ENCODE measurements at places on chromosomes 6 and 20.

DNA sequence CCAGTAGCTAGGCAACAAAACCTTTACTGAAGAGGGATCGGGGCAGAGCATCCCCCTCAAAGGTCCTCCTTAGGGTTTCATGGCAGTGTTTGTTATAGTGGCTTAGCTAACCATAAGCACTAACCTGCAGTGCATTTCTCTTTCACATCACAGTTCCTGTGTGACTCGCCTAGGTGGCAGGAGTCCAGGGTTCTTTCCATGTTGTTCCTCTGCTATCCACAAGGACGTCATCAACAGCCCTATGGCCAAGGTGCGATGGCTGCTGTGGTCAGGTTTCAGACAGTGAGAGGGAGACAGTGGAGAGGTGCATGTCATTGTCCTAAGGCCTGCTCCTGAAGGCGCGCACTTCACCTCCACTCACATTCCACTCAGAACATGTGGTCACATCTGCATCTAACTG lies 38.8 kb upstream of the FOXA2 start:
- DNase-seq = peak; percentile 8

GRCh38 chr6:106974336-106974998 lies at the start of gene CD24:
Gene CD24, minus strand, starts transcription at chr6:106974729. Its CDS starts 83 bp downstream, at chr6:106974646.
- DNase-seq = no peak

DNA sequence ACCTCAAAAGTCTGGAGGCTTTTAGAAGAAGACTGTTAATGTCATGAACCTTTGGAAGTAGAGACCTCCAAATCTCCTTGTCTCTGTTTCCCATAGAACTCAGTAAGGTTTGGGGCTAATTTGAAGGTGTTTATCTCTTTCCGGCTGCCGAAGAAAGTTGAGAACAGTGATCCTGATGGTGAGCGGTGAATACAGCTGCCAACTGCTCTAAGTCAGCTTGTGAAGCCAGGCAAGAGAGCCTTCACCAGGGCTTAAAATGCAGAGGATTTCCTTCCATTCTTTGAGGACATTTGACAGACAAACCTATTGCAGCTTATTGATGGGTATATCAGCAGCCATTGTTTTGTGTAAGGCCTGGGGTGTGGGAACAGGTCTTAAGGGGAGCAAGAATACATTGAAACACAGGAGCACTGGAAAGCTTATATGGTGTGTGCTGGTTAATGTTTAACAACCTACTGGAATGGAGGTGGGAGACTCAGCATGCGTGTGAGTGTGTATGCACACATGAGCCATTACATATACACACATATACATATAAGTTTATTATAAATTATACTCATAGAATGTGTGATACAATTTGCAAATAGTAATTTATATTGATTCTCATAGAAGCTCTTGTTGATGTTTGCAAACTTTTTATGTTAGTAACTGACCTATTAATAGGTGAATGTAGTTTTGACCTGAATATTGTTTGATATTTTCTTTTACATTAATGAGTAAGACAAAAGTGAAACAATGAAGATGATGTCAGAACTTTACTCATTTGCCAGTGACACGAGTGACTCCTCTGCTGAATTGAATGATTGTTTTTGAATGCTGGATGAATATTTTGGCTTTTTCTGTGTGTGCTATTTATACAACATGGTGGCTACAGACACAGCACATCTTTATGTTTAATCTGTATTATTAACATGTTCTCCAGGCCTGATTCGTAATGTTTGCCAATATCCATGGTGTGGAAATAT lies 18.1 kb downstream of the PLEKHG1 start:
- DNase-seq = no peak

DNA sequence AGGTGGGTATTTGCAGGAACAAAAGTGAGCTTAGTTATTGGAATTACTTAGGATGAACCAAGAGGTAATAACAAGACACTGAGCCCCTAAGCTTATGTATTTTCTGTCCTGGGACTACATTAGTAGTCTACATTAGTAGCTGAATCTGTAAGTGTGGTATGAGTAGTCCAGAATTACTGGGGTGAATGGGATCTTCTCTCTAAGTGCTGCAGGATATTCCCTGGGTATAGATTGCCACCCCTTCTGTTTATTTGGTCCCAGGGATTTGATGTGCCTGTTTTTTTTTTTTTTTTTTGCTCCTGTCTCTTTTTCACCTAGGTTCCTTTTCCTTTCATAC lies 5.9 kb downstream of the CD2AP start:
- no peak for DNase-seq

DNA sequence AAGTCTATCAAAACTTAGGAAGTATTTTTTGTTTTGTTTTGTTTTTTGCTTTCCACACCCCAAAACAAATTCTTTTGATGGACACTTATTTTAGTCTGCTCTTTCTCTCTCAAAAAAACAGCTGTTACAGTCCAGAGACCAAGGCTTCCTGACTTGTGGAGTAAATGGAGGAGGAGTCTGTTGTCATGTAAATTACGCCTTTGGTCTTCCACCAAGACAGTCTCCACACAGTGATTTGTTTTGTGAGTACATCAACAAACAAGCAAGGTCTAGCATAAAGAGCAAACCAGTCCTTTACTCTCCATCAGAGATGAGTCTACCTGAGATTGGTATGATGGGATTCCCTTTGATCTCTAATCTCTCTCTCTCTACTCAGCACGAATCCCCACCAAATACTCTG lies 588.0 kb upstream of the ARID1B start:
- DNase-seq = no peak

GRCh38 chr6:36929152-36929551 lies 25.4 kb upstream of the PI16 start:
- DNase-seq = no peak

Data from fibroblast of pulmonary artery (primary cell).